HEK293T (cell line): ENCODE measurements at places on chromosomes 4 and X.

DNA sequence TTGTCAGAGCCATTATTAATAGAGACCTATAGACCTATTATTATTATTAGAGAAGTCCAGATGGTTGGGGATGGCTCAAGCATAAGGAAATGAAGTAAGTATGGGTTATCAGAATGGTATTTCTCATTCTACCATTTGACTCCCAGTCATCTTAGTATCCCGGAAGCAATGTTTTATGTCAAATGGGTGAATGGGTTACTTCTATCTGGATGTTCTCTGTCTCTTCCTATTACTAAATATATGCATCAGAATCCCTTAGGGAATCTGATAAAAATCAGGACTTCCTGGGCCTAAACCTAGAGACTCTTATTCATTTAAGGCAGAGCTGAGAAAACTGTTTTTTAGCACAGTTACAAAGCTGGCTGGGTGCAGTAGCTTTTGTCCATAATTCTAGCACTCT is 149.9 kb downstream of the SLC10A7 start:
- DNase-seq, result no peak

DNA sequence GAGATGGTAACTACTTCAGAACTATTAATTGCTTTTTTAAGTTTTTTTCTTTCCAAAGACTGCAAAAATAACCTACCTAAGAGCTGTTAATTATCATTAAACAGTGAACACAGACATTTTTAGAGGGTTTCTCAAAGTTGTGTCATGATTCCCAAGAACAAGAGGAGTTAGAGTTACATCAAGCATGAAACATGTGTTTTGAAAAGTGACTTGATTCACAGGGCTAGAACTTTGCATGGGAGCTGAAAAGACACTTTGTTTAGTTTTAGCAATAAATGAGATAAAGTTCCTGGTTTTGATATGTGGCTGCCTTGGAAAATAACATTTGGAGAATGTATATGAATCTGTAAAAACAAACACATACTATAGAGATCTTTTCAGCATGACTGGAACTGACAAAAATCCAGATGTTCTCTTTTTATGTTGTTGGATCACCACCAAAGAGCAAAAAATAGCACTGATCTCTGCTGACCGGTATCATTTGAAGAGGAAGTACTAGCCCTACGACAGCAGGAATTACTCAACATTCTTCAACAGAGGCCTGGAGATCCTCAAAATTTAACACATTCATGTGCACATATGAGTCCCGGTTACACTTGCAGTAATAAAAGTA is 173.0 kb upstream of the PCDH18 start:
- no peak for DNase-seq

GRCh38 chr4:27397886-27398285 is 537.2 kb downstream of the STIM2 start:
- DNase-seq, result no peak

- DNase-seq, result no peak
Measured at GRCh38 chrX:35507701-35508100, 290.4 kb upstream of the MAGEB16 start.

- DNase-seq, result no peak
Measured at GRCh38 chr4:96642490-96642889, 802.6 kb downstream of the PDHA2 start.

DNA sequence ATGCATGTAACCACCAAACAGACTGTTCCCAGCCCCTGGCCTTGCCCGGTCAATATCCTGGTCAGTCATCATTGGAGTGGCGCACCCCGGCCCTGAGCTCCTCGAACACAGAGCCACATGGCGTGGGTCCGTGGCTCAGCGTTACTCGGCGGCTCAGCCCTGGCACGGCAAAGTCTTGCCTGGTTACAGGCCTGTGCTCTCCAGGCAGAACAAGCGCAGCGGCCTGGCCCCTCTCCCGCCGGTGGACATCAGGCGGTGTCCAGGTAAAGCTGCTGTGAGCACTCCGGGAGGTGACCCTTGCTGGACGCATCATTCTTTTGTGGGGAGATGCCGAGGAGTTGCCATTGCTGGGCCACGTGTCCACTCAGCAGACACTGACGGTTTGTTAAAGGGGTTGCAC is 6.1 kb upstream of the UVSSA start:
- DNase-seq, result no peak

GRCh38 chr4:21248331-21248730 is 548.1 kb downstream of the PACRGL start:
- DNase-seq, result no peak
